Osteocyte (in vitro differentiated cells): ENCODE measurements at places on chromosomes 11 and 22. TPM values are rescaled to one million over a fixed set of nuclear protein-coding genes. Genes with fewer than 3 reads are reported as not detected.

DGCR6 gene
- 4.3 and 5.2 TPM in 2 replicates for total RNA-seq

NAALAD2 gene
- total RNA-seq: 3.9 and 5.5 TPM in 2 replicates

DGAT2 gene
- total RNA-seq: 0.13 TPM in 1 of 2 replicates, not detected in the other

- DNase-seq: no peak
These were observed 336.5 kb downstream of the TMEM135 start for GRCh38 chr11:87374038-87374807.

DNA sequence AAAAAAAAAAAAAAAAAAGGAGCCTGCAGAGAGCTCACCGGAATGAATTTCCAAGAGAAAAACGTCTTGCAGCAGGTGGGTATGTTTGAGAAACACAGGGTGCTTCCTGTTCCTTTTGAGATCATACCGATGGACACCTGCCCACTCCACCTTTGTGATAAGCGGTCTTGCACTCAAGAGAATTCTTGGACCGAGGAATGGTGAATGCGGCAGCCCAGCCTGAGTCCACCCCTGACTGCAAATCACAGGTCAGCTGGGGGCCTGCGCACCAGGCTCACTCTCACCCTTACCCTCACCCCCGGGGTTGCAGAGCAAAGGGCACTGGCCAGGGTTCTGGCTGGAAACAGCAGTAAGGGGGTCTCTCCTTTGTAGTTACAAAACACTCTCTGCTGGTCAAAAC, 16.8 kb upstream of the TEF start:
- DNase-seq: no peak

DNA sequence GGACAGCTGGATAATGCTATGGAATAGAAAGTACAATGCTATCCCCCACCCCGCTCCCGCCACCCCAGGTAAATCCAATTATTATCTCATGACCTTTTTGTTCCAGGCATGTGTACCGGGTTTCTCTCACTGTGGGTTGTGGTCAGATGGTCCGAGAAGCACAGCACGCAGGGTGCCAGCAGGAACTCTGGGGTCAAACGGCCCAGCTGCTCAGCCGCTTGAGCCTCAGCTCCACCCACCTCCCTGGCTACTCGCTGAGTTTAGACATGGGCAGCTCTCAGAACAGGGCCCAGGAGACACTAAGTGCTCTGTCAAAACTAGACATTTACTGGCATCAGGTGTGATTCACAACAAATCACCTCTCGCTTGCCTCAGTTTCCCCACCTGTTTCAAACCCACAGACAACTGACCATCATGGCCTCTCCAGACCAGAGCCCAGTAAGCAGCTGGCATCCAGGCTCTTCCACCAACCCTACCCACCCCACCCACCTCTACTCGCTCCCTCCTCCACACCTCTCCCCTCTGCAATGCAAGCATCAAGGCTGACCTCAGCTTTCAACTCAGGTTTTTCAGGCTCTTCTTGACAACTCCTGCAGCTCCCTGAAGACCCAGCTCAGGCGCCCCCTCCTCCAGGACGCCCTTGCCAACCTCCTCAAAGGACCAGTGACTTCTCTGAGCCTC, 13.0 kb upstream of the MFNG start:
- DNase-seq: no peak

- no peak for DNase-seq
These were observed 28.2 kb downstream of the CAT start for GRCh38 chr11:34466802-34467488.

GRCh38 chr11:46445920-46446771, 54.6 kb upstream of the CHRM4 start:
- DNase-seq: no peak

DNA sequence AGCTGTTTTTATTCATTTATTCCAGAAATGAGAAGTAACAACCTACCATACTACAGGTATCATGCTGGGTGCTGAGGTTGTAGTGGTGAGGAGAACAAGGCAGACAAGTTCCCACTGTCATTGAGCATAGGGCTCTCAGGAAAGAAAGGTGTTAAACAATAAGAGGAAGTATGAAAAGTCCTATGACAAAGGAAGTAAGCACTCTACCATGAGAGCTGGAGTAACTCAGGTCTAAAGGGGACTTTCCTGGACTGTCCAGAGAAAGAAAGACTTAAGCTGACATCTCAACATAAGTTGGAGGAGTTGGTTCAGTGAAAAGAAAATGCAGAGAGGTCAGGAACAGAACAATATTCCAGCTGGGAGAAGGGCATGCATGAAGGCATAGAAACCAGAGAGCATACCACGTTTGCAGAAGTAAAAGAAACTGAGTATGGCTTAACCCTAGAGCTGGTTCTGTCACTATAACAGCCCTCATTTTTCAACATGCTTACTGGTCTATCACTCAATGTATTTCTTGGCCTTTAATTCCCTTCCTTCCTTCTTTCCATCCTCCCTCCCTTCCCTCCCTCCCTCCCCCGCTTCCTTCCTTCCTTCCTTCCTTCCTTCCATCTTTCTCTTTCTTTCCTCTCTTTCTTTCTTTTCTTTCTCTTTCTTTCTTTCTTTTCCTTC, 137.8 kb upstream of the BDNF start:
- no peak for DNase-seq

- peak; percentile 49 for DNase-seq
These were observed 17.9 kb downstream of the TUB start for GRCh38 chr11:8098879-8099278.
